ENCODE measurements at places on chromosomes 5 and 9.

DNA sequence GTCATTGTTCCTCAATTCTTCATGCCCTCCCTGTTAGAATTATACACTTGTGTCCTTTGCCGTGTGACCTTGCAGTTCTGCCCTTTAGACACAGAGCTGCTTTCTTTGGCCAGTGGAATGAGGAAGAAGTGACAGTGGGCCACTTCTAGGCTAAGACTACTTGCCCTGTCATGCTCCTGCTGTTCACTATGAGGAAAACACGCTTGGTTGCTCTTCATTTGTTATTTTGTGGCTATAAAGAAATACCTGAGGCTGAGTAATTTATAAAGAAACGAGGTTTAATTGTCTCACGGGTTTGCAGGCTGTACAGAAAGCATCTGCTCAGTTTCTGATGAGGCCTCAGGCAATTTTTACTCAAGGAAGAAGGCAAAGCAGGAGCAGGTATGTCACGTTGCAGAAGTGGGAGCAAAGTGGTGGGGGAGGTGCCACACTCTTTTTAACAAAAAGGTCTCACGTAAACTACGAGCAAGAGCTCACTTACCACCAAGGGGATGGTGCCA is 279.1 kb upstream of the DMAC1 start:
- DNase-seq, result no peak

DNA sequence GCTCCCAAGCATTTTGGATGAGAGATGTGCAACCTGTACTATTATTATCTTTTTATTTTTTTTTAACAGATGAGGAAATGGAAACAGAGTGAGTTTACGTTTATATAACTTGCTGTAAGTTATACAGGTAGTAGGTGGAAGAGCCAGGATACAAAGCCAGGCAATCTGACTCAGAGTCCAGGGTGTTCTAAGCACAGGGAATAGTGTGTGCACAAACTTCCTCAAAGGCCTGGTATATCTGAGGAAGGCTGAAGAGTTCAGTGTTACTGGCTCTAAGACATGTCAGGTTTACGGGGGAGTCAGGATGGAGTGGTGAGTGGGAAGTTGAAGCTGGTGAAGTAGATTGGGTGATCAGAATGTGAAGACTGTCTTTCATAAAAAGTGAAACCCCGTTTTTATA is 353.6 kb downstream of the KDM4C start:
- no peak for DNase-seq

GRCh38 chr9:33170464-33171415 is 3.6 kb upstream of the B4GALT1 start:
- DNase-seq, result no peak

GRCh38 chr9:78712903-78713613 is 416.1 kb downstream of the PSAT1 start:
- no peak for DNase-seq

GRCh38 chr5:121384359-121384758 is 467.3 kb upstream of the FTMT start:
- no peak for DNase-seq

DNA sequence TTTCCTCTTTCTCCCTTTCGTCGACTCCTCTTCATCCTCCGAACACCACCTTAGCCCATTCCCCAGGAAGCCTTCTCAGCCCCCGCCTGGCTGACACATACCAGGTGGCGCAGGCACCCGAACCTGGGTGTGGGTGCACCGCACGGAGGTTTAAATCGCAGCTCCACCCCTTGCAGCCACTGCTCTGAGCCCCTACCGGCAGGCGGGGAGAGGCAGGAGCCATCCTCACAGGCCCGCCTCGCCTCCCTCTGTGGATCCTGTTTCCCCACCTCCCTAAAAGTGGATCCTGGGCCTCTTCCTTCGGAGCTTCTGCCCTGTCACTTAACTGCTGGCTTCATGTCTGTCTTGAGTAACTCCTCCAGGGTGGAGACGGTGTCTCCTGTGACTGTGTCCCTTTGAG is 110.7 kb downstream of the OLFM1 start:
- DNase-seq, result no peak

GRCh38 chr5:132099905-132100304 is 26.3 kb downstream of the CSF2 start:
- DNase-seq, result no peak

GRCh38 chr5:136853971-136854370 is 488.6 kb upstream of the TRPC7 start:
- DNase-seq, result no peak

DNA sequence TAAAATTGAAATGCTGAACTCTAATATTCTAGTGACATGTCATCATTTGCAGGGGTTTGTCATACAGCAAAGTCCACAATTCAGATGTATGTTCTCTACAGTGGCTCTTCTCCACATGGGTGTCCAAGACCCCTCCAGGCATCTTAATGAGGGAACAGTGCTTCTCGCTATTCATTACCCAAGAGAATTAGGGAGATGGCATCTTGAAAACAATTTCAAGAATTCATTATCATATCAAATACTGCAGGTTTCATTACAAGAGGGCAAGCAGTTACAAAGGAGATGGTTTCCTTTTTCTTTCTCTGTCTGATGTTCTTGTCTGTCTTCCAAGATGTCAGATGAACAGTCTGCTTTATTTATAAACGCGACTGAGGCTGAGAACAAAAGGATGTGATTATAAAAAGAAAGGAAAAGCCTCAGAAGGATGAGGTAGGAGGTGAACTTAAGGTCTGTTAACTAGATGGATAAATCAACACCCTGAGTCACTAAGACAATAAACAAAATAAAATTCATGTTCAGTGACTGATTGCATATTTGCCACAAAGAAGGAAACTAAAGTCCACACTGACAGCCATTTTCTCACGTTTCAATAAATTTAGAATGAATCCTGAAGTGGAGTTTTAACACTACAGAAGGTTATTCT is 326.7 kb upstream of the EFNA5 start:
- no peak for DNase-seq

- no peak for DNase-seq
These were observed 13.4 kb upstream of the AIF1L start for GRCh38 chr9:131082774-131083512.

GRCh38 chr5:53913941-53914340 is 353.5 kb downstream of the NDUFS4 start:
- DNase-seq, result no peak

DNA sequence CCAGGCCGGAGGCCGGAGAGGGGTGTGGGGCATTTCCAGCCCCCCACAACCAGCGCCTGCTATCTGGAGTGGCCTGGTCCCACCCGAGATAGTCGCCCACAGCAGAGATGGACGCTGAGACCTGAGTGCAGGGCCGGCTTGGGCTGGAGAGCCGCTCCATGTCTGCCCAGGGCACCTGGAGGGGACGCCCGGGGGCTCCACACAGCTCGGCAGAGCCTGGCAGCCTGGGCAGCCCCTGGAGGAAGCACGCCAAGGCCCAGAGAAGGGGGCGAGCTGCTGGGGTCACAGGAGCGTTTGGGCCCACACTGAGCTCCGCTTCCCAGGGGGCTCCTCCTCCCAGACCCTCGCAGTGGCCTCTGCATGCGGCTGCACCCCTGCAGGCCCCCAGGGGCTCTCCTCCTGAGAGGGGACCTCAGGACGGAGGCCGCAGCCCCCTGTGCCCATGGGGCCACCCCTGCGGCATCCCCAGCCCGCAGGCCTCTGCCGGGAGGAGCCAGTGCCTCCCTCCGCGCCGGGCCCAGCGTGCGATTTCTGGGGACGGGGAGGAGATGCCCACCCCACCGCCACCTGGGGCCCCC is 42.2 kb upstream of the EGFL7 start:
- no peak for DNase-seq

- no peak for DNase-seq
These were observed 6.8 kb downstream of the SLC24A2 start for GRCh38 chr9:19782005-19782404.

- DNase-seq, result no peak
These were observed 434.5 kb upstream of the TUSC1 start for GRCh38 chr9:26112724-26113123.

GRCh38 chr9:107738789-107739188 is 249.2 kb upstream of the KLF4 start:
- no peak for DNase-seq

DNA sequence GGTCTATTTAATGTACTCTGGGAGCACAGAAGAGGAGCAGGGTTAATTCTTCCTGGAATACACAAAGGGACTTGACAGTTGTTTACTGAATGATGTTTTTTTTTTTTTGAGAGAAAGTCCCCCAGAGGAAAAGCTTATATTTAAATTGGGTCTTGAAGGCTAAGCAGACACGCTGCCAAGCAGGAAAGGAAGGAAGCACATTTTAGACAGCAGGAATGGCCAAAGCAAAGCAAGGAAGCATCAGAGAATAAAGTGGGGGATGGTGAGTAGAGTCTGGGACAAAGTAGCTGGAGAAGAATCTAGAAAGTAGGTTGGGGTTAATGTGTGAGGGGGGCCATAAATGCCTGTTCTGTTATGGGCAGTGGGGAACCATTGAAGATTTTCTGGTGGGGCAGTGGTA is 21.5 kb downstream of the ZNF346 start:
- DNase-seq, result no peak

DNA sequence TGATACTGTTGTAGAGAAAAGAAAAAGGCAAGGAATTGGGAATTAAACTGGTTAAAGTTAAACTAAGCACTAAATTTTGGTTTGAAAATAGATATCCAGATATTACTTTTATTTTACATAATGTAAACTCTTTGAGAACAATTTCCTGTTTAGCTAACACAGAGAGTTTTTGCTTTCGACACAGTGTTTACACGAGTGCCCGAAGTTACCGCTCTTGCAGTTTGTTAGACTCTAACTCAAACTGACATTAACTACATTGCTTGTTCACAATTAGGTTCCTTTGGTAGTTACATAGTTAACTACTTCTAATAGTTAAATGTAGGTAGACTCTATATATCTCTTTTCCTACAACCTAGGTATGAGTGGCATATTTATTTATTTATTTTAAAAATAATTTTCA is 117.1 kb upstream of the CHD1 start:
- no peak for DNase-seq

DNA sequence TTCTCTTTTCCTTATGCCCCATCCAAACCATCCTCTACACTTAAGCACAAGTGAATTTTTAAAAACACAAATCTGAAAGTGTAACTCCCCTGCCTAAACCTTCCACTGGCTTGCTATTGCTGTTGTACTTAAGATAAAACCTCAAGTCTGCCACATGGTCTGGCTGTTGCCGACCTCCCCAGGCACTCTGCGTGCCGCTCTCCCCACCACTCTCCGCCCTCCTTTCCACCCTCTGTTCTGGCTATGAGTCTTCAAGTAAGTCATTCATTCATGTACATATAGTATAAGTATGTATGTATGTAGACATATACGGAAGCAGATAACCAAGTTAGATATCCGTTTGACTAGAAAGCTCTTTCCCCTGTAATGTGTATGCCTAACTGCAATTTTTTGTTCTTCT is 94.7 kb upstream of the ANKRD55 start:
- DNase-seq, result no peak

- no peak for DNase-seq
These were observed 8.5 kb downstream of the CHSY3 start for GRCh38 chr5:129912601-129913255.

DNA sequence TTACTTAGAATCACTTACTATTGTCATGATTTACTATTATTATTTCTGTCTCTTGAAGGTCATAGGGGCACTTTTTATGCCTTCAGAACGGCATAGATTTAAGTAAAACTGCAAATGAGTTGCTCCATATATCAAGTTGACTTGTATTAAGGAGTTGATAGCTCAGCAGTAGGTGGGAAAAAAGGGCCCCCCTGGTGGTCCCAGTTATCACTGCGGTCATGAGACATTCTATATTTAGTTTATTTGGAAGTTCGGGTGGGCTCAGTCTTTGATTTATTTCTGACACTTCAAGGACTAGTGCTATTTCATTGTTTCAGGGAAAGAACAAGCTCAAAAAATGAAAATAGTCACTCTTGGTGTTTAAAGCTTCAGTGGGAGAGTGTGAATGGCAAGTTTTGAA is 159.3 kb downstream of the SLC24A2 start:
- no peak for DNase-seq

DNA sequence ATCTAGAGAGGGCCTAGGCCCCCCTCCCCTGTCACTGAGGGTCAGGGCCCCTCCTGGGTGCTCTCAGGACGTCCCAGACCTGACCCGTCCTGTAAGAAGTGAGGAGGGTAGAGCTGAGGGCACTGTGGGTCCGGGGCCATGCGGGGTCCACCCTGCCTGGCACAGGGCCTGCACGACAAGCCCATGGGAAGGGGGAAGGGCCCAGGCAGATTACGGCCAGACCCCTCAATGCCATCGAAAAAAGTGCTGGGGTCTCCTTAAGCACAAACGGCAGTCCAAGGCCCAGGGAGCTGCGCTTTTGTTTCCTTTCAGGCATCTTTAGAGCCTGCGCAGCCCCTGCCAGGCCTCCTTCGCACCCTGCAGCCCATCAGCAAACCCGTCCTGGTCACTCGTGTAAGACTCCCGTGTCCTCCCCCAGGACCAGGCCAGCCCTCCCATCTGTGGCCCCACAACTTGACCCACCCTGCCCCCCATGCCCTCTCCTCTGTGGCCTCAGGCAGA is 4.4 kb upstream of the EXOC3 start:
- DNase-seq, result no peak

- DNase-seq, result no peak
These were observed 63.5 kb upstream of the KLF9 start for GRCh38 chr9:70477907-70478480.

DNA sequence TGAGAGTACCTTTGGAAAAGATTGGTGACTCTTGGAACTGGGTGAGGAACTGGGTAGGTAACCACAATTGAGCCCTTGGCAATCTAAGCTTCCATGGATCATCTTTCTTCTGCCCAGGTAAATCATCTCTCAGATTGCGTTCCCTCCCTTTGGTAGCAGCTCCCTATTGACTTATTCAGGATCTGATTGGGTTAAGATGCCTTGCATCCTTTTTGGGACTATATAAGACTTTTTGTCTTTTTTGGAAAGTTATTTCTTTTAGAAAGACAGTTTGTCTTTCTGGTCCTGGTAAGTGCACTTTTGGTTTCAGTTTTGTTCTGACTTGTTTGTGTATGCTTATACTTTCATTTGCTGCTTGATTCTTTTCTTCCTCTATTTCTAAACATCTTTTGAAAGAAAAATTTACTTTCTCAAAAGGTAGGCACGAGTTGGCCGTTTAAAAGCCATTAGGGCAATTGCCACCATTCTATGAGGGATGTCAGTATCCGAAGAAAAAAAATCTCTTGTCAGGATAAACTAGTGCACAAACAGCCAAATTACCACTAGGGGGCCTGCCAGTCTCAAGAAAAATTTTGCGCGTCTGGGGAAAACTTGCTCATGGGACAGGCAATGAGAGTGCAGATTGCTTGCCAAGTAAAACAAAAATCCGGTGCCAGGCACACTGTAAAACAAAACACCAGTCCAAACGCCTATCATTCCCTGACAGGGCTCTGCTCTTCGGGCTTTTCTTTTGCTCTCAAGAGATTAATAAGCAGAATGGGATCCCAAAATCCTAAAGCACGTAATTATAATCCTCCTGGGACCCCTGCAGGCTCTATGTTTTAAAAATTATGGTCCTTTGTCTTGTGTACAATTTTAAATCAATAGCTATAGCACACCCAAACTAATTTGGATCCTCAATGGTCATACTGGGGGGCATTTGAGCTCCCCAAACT is 12.8 kb downstream of the OR1J1 start:
- DNase-seq, result peak; percentile 51

DNA sequence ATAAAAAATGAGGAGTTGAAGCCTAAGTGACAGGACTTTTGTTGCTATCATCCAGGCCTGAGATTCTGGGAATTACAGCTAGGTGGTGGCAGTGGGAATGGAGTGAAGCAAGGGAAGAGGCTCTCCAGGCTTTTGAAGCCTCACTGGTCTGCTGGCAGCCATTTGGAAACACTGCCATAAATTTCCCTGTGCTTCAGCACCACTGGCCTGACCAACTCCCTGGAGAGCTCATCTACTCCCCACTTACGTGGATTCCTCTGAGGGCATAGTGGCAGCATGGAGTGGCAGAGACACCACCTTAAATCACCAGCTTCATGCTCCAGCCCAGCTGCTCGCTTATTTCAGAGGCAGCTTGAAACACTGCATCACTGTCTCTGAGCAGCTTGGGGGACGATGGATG is 518.2 kb downstream of the TLR4 start:
- no peak for DNase-seq

All from GM12864 (cell line).